ENCODE measurements at places on chromosomes 12 and 14.

GRCh38 chr12:120439646-120440247 is 1.8 kb downstream of the COX6A1 start:
- peak; percentile 77 for DNase-seq

DNA sequence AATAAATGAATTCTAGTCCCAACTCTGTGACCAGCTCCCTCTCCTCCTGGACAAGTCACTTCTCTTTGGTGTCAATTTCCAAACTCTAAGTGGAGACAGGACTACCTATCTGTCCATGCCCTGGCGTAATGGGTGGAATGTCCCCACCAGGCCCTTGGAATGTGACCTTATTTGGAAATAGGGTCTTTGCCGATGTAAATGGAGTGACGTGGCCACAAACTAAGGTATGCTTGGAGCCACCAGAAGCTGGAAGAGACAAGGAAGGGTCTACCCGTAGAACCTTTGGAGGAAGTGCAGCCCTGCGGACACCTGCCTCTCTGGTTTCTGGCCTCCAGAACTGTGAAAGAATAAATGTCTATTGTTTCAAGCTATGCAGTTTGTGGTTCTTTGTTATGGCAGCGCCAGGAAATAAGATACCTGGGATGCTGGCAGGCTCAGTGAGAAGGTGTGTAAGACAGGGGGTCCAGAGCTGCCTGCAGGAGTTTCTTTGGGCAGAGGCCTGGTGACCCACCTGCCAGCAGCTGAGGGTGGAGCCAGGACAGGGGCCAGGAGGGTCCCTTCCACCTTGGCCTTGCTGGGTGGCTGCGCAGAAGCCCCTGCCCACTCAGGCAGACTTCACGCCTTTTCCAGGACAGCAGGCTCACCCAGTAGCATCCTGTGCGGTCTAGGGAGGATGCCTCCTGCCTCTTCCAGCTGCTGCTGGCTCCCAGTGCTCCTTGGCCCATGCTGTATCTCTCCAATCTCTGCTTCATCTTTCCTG is 45.8 kb downstream of the ARL6IP4 start:
- no peak for DNase-seq

DNA sequence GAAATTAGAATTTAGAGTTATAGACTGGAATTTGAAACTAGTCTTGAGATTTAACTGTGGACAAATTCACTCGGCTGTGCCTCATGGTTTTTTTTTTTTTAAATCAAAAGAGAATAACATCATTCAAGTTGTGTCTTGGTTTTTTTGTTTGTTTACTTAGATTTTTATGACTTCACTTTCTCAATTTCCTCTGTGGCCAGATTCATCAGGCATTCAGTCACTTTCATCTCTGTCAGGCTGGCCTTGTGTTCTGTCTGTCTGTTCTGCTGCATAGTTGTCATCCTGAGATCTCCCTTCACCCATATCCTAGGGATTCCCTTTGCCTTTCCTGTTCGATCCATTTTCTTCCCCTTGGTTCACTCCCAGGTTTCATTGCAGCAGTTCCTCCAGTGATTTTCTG is 10.0 kb downstream of the MARK3 start:
- DNase-seq = peak; percentile 32

GRCh38 chr12:95648990-95649791 is 97.9 kb upstream of the USP44 start:
- no peak for DNase-seq

GRCh38 chr14:33606591-33606990 is 344.3 kb downstream of the EGLN3 start:
- DNase-seq = no peak

DNA sequence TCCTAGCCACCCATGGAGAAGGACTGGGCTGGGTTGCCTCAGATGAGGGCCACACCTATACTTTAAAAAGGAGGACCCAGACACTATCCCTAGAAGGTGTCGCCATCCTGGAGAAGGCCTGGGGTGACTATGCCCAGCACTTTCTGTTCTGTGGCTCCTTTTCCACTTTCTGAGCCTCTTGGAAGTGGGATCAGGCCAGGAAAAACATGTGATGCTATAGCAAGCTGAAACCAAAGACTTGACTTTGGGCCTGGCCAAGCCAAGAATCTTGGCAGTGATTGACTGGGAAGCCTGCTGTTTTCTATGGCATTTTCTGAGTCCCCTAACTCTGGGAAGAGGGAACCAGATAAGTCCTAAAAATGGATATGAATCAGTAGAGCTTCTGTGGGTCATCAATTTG is 332.3 kb downstream of the ZFP36L1 start:
- no peak for DNase-seq

DNA sequence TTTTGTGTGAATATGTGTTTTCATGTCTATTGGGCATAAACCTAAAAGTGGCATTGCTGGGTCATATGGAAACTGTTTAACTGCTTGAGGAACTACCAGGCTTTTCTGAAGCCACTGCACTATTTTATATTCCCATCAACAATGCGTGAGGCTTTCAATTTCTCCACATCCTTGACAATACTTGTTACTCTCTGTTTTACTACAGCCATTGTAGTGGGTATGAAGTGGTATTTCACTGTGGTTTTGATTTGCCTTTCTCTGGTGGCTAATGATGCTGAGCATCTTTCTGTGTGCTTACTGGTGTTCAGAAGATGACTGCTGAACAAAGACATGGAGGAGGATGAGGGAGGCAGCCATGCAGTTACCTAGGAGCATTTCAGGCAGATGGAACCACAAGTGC is 13.2 kb upstream of the TDG start:
- no peak for DNase-seq

DNA sequence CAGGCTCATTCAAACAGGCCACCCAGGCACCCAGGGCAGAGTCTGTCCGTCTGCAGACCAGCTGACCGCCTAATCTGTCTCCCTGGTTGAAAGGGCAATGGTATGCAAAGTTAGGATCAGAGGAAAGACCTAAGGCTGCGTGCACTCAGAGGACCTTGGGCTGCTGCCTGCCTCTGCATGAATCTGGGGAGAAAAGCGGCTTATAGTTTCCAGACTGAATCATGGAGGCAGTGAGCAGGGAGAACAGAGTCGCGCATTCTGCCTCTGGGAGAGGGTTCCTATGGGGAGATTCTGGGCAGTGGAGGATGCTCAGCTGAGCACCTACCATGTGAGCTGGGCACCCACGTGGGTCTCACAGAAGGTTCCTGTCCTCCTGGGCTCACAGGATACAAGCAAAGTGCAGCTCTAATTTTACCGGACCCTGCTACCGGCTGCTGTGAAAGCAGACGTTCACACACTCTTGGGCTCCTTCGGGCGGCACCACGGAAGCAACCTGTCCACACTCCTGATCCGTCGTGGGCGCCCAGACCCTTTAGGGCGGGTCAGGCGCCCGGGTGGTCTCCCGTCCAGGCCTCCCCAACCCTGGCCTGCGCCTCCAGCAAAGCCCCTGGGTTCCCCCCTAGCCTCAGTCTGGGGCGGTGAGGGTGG is 772 bp downstream of the SCARB1 start:
- DNase-seq = no peak

DNA sequence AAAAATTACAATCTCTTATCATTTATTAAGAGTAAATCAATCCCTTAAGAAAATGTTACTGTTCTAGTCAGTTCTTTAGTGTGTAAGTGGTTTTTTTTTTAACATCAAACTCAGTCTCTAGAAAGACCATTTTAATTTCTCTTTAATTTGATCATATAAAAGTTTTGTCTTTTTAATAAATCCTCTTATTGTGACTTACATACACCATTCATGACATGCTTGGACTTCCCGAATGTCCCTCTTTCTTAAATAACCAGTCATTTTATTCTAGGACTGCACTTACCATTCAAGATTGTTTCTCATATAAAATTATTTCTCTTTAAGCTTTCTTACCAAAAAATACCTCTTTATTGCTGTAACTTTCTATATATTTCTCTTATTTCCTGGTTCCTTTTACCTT is 60.8 kb upstream of the EVL start:
- no peak for DNase-seq

GRCh38 chr14:22519877-22520685 is 68.9 kb downstream of the DAD1 start:
- DNase-seq = no peak

DNA sequence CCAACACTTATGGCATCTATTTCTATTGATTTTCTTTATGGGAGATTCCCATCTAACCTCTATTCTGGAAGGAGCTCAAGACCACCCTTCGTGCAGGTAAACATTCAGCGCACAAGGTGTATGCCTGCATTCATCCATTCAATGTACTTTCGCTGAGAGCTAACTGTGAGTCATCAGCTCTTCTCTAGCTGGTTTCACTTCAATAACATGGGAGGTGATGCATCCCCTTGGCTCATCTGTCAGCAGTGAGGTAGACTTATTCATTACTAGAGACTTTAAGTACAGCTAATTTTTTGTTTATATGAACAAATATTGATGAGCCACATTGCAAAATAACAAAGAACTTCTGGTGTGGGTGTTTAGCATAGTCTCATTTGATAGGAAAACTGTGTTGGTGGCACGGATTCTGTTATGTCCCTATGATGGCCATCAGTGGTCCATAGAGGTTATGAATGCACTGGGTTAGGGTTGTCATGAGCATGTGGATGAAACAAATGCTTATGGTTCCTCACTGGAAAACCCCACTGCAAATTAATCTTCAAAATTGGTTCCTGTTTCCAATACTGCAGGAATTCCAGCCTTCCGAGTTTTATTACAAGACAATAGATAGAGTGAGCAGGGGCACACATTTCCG is 1151.0 kb downstream of the BCL11B start:
- peak; percentile 29 for DNase-seq

DNA sequence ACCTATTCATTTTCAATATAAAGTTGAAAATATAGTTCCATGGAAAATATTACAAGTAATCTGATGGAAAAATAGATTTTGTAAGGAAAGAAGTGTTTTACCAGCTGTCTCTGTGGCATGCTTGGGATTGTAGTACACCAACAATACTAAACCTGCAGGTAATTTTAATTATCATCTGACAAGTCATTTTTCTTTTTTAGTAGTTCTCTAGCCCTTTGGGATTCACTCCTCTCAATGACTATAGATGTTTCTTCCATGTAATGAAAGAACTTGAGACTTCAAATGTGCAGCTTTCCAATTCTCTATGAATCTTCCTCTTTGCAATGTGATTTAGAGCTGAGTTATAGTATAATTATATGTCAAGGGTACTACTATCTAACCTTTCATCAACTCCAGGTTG is 14.7 kb upstream of the LIN7A start:
- DNase-seq = no peak

GRCh38 chr12:6752167-6752920 is 597 bp downstream of the MLF2 start:
- no peak for DNase-seq

- DNase-seq = peak; percentile 64
Observed at GRCh38 chr12:91577586-91578539, 395.2 kb upstream of the DCN start.

- no peak for DNase-seq
Observed at GRCh38 chr14:100283984-100284881, 22.0 kb downstream of the SLC25A29 start.

DNA sequence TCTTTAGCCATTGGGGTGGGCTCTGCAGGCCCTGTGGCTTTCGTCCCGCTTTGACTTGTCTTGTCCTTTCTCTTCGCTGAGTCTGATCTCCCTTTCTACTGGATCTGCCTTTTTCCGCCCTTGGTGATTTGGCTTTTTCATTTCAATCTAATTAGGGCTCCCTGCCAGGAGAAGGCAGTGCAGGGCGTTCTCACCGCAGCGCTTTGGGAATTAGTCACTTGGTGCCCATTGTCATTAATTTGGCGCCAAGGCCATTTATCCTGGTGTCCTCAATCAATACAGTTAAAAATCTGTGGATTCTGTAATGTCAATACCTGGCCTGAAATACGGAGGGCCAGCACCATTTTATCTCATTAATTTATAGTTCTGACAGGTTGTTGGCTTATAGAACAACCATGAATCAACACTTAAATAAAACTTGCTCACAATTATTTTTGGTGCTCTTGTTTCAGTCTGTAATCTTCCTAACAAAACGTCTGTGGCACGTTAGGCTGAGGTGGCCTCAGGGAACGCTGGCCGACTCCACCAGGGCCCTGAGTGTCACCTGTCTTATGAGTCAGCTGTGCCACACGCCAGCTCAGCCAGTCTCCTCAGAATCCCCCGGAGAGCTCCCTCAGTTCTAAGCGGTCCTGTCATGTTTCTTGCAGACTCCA is 115.7 kb downstream of the BEGAIN start:
- DNase-seq = no peak

DNA sequence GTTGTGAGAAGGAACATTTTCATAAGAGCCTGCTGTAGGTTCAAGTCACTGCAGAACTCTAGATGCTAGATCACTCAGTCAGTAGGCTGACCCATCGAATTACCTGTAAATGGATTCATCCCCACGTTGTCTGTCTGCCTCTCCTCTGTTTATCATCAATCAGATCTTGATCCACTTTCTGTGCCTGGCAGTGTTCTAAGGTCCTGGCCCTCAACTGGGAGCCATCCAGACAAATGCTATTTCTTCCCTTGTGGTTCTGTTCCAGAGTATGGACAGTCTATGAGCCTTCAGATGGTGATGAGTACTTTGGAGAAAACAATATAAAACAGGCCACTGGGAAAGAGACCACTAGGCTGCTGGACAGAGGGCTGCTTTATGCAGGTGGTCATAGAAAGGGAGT is 699.4 kb upstream of the TMEM132C start:
- DNase-seq = no peak

- no peak for DNase-seq
Observed at GRCh38 chr12:40312982-40313576, 88.3 kb downstream of the LRRK2 start.

DNA sequence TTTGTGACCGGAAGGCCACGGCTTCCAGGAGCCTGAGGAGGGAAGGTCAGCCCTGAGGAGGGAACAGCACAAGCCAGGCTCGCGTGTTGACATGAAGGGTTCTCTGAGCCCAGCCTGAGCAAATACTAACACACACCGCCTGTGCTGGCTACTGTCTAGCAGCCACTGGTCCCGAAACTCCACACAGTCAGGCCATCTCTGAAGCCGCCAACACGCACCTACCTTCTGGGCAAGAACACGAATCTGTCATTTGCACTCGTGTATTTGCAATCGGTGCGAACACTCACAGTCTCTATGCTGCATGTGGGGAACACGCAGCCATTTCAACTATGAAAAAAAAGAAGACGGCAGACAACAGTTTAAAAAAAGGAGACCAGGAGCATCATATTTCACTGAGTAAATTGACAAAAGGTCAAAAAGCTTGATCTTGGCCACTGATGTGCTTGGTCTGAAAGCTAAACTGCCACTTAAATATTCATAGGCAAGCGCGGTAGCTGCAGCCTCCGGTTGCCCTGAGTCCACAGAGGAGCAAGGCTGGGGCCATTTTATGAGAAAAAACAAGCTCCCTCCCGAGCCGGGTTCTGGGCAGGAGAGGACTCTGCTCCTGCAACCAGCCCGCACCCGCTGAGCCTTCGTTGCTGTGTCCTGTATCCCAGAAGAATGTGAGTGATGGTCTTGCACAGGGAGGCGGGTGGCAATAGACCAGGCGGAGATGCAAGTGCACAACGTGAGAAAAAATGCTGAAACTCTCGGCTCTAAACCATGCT is 57.8 kb downstream of the RIMBP2 start:
- DNase-seq = no peak

DNA sequence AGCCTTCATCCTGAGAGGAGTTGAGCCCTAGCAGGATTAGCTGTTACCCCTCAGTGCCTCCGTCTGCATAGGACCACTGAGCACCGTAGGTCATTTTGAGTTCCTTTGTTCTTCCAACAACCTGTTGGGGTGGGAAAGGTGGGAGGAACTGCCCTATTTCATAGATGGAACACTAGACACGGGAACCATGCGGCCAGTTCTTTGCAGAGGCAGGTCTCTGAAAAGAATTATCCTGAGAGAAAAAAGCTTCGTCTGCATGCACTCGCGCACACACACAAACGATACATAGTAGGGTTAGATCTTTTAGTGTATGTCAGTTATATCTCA is 28.5 kb downstream of the TRAFD1 start:
- no peak for DNase-seq
